MV-4-11 (cell line): ENCODE measurements at places on chromosomes 12 and 14.

- DNase-seq = peak; percentile 17
These were observed 753 bp downstream of the CSRNP2 start for GRCh38 chr12:51082561-51083125.

GRCh38 chr12:131007031-131007739, 53.5 kb downstream of the ADGRD1 start:
- DNase-seq = no peak

GRCh38 chr12:126747530-126748149, 1519.3 kb upstream of the TMEM132C start:
- peak; percentile 19 for DNase-seq

GRCh38 chr14:67056684-67057083, 132.6 kb upstream of the GARIN2 start:
- no peak for DNase-seq

GRCh38 chr14:74400919-74401503, 25.0 kb downstream of the SYNDIG1L start:
- no peak for DNase-seq

DNA sequence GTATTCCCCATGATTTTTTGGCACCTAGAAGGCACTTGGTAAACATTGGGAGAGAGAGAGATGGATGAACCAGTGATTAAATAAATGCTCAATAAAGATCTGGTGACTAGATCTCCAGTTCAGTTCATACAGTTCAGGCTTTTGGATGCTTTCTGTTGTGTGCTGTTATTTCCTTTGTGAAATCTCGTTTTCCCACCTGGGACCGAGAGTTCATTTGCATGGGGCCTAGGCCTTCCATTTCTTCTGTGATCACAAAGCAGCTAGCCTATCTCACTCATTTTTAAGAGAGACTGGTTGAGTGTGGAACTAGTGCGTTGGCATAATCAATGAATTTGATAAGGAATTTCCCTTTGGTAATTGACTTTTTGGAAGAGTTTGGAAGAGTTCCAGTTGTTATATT, 104.0 kb downstream of the VRK1 start:
- no peak for DNase-seq
